ENCODE measurements at places on chromosomes 6 and 20. TPM values are rescaled to one million over a fixed set of nuclear protein-coding genes. Genes with fewer than 3 reads are reported as not detected.

DNA sequence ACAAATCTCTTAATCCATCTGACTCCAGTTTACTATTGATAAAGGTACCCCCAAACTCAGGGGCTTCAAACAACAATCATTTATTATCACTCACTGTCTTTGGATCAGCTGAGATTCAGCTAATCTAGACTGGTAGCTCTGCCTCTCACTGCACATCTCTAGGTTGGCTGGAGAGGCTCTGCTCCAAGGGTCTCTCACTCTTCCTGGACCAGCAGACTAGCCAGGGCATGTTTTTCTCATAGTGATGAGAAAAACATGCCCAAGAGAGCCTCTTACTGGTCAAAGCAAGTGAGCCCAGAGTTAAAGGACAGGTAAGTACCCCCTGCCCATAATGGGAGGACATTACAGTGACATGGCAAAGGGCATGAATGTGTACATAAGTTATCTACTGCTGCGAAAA, 115.1 kb upstream of the BEND3 start:
- DNase-seq: no peak
- no peak overlapping the region for H3K4me3 ChIP-seq
- H3K36me3 ChIP-seq: peaks cover 5% of the 10 kb centered on the region
- no peak overlapping the region for H3K27ac ChIP-seq
- H3K4me1 ChIP-seq: no peaks in the 10 kb centered on the region

Gene LINC00237
- not detected for total RNA-seq

Gene ZFP64
- total RNA-seq: 11.5 TPM

Gene NKX2-2
- total RNA-seq: not detected

Gene HTR1E
- total RNA-seq: not detected

Measured in activated CD8-positive, alpha-beta memory T cell treated with anti-CD3 and anti-CD28 coated beads, Interleukin-2, amount 10 ng/mL, durations not matched to agents 7 days and 5 days (primary cell).